ENCODE measurements at places on chromosomes 2 and 18. TPM values are rescaled to one million over a fixed set of nuclear protein-coding genes. Genes with fewer than 3 reads are reported as not detected.

DNA sequence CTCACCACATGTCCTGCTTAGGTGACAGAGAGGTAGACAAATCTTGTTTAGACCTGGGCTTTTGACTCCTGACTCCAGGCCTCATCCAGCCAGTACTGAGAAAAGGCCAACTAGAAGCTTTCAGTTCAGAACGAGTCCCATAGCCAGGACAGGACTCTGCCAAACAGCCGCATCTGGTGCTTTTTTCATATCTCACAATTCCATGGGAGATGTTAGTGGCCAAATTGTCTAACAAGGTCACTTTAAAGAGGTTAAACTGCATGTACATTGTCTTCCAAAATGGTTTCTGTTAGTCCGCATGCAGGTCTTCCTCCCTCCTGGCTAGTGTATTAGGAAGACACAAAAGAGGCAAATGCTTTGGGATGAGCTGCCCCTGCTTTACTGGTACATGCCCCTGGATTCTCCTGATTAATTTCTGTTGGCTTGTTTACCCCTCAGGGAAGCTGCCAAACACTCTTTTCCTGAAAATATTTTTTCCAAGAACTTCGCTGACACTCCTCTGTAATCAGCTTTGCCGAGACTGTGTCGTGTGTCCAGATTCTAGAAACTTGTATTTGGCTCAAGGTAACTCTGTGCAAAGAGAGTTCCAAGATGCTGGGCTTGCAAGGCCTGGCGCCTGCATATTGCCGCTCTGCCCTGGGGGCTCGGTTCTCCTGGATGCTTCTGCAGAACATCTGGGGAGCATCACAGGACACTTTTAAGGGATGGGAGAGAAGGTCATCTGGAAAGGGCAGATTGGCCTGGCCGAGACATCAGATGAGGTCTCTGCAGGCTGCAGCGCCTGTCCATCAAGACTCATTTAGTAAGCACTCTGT, 209.2 kb upstream of the APCDD1 start:
- DNase-seq: no peak

DNA sequence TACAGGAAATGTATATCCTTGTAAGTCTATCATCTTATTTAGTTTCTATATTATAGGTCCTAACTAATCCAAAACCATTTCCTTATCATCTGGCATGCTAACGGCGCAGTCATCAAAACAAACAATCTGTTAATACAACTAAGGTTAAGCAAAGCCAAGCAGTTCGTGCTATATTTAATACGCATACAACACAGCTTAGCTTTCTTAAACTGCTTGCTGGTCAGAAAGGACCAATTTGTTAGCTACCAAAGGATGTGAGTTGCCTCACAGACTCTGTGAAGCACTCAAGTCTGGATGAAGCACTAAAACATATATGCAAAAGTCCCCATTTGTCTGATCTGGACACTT, 67.0 kb downstream of the ZEB2 start:
- no peak for DNase-seq

Gene INPP5D
- 466 TPM for total RNA-seq

Gene WIPF1
- total RNA-seq: 377 TPM

DNA sequence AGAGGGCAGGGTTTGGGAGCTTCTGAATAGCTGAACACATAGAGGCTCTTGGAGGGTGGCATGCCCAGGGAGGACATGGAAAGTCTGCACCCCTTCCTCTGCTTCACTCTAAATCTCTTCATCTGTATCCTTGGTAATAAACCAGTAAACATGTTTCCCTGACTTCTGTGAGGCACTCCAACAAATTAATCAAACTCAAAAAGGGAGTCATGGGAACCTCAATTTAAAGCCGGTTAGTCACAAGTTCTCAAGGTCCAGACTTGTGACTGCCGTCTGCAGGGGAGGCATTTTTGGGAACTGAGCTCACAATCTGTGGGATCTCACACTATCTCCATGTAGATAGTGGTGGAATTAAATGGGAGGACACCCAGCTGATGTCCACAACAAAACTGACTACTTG, 33.1 kb upstream of the STON1 start:
- DNase-seq: no peak

DNA sequence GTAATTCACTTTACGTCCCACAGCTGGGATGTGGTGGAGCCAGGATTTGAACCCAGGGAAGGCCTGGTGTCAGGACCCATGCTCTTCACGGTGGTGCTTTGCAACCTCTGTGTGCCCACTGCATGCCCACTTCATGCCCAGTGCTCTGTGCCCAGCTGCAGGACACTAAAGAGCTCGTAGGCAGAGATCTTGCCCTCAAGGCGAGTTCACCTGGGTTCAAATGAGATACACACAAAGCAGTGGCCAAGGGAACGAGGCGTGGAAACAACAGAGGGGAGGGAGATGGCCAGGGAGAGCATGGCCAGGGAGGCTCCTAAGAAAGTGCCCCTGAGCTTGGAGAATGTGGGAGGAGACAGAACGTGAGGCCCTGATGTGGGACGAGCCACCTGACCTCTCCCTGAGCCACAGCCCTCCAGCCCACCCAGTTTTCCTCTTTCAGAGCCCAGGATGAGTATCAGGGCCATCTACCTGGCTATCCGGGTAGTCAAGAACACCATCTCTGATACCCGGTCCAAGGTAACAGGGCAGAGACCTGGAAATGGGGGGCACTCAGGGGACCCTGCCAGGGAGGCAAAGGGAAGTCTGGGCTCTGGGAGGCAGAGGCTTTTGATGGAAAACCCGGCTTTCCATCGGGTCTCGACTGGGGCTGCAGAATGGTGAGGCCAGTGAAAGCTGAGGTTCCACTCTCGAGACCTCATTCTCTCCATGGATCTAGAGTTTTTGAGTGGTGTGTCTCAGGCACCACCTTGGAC, 20.4 kb downstream of the MROH2A start:
- DNase-seq: no peak

All from B cell (primary cell).